ENCODE measurements at places on chromosomes 7 and 10.

GRCh38 chr10:115856580-115856979 lies 416.4 kb downstream of the GFRA1 start:
- DNase-seq: no peak

GRCh38 chr7:5452937-5453540 lies 29.4 kb upstream of the TNRC18 start:
- DNase-seq: no peak

DNA sequence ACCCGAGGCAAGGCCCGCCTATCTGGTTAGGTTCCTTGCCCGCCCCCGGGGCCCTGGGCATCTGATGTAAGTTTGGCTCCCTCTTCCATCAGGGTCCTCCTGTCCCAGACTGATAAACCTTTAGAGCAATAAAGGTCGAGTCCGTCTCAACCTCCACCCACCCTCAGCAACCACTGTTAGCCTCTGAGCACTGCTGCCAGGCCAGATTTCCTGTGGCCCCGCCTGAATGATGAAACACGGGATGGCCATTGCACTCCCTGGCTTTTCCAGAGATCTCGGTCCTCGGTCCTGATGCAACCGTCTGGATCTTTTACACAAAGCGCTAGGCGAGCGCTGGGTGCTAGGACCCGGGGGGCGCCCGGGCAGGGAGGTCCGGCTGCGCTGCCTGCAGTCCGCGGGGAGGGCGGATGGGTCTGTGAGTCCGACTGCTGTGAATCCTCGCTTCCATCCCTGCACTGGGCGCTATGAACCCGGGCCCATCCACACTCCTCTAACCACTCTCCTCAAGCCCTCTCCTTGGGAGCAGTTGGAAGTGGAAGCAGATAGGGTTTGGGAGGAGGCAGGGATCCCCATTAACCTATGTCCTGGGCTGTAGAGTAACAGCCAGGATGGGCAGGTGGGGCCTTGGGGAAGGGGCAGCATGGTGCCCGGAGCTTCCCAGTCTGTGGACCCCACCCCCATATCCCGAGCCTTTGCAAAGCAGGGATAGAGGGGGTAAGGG lies 875 bp upstream of the DDIT4 start:
- peak; percentile 81 for DNase-seq

DNA sequence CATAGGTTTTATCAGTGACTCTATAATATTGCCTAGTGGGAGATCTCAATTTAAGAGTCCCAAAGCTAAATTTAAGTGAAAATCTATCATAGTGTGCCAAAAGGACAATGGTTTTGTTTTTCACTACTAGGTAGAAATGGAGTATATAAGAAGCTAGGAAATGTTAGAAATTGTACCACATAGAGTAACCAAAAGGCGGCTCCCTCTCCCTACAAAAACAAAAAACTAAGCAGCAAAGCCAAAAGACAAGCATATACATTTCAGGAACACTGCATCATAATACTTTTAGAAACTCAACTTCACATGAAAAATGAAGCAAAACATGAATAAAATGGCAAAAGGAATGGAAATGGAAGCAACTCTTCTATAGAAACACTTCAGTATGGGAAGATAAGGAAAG lies 271.6 kb downstream of the CACNA2D1 start:
- DNase-seq: no peak

DNA sequence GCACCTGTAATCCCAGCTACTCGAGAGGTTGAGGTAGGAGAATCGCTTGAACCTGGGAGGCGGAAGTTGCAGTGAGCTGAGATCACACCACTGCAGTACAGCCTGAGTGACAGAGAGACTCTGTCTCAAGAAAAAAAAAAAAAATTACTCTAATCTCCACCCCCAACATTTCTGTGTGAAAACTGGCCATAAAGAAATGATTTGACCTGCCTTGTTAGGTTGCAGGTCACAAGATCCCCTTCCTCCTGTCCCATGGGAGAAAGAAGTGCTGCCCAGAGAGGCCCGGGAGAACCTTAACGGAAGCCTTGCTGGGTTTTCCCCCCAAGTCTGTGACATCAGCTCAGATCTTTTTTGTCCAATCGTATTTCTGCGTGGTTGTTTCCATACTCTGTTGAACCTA lies 8.7 kb upstream of the CALHM1 start:
- DNase-seq: no peak

DNA sequence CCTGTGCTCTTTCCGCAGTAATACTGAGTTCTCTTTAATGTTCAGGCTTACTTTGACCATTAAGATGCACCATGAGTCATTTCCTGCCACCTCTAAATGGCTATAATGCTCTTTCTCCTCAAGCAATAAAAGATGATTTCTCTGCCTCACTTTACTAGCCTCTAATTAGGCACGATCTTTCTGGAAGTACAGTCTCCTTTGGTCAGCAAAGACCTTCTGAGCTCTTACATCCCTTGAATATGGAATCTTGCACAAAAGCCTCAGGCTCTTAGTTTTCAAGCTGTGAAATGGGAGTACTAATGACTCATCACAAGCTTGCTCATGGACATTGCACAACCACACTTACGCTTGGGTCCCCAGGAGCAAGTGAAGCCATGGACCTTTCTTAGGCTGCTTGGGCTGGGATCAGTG lies 85.9 kb downstream of the FRMD4A start:
- no peak for DNase-seq

DNA sequence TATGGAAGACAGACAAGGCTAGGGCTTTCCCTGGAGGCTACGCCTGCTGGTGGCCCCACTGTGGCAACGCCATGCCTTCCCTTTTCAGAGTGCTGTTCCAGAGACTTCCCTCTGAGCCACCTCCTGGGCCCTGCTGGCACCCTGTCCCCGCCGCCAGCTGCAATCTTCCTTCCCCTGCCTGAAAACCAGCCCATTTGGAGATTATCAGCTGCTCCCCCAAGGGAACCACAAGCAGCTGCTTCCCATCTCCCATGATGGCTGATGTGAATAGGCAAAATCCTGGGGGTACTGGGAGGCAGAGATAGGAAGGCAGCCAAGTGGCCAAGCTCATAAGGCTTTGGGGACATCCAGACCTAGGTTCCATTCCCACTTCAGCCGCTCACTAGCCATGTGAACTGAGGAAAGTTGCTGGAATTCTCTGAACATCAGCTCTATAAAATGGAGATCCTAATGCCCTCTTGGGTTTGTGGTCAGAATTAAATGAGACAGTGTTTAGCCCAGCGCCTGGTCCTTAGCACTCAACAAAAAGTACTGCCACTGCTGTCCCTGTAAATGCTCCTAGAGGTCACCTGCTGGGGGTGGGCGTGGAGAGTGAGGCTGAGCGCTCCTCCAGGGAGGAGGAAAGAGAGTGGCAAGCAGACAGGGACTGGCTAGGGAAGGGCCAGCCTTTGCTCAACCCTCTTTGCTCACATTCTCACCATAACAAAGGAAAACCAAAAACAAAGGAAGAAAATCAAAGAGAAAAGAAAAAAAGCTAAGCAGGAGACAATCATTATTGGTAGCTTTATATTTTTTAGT lies 5.9 kb downstream of the TSPAN33 start:
- no peak for DNase-seq
